Tongue (tissue), 3 donors: ENCODE measurements at places on chromosomes 7 and 10.

DNA sequence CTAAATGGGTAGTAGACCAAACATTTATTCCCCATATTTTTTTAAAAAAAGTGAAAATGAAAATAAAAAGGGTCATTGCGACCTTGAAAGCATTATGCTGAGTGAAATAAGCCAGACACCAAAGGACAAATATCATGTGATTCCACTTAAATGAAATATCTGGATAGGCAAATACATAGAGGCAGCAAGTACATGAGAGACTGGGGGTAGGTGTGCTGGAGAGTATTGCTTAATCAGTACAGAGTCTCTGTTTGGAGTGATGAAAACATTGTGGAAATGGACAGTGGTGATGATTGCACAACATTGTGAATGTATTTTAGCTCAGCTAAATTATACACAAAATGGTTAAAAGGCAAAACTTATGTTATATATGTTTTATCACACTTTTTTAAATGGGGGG, 169.4 kb downstream of the AKR1D1 start:
- no peak for DNase-seq

DNA sequence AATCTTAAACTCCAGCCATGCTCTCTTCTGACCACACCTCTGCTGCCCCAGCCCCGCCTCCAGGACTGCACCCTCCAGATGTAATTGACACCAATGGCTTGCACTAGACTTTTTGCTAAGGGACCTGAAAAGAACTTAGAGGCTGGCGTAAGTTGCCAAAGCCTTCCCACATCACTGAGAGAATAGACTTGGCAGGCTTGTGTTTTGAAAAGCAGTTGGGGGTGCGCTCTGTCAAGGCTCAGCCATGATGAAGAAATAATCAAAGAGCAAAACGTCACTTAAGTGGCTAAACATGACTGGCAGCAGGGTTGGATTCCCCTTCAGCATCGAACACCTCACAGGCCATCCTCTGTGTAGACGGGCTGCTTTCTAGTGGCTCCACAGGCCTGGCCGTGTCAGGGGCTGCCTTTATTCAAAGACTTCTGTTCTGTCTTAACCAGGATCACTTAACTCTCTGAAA, 195.2 kb upstream of the C7orf33 start:
- DNase-seq = peak; percentile 13

- DNase-seq = peak; percentile 24
Measured at GRCh38 chr7:78720066-78720465, 733.4 kb downstream of the MAGI2 start.

GRCh38 chr10:133087045-133087678, 562 bp upstream of the ADGRA1 start:
- no peak for DNase-seq

DNA sequence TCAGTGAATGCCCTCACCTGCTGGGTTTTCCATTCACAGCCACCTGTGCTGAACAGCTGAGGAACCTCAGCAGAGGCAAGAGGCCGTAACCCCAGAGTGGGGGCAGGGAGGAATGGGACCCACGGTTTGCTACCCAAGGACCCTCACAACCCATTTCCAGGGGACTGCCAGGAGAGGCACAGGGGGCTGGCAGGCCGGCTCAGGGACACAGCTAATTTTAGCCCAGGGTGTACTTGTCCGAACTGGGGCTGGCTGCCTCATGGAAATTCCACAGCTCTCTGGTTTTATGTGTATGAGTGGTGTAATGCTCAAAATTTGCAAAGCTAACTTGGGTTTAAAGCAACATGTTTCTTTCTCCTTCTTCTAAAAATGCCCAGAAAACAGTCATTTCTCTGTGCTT, 42.2 kb downstream of the MINDY4 start:
- DNase-seq = peak; percentile 28

DNA sequence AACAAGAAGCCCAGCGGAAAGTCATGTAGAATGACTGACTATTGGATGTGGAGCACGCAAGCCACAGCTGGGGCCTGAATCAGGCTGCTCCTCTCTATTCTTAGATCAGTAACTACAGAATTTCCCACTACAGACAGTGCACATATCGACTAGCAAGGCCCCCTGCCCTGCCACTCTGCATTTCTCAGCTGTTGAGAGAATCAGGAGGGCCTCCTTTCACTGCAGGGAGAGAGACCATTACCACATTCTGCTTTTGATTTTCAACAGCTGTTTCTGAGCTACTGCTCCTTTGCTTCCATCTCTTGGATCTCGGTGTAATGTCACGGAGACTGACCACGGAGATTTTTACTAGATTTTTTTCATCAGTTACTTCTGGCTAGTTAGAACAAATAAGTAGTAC, 73.8 kb downstream of the PON1 start:
- DNase-seq = peak; percentile 79

GRCh38 chr7:381211-382042, 91.5 kb downstream of the FOXL3 start:
- no peak for DNase-seq

- DNase-seq = no peak
Measured at GRCh38 chr10:78341953-78342614, 308.4 kb downstream of the RPS24 start.

DNA sequence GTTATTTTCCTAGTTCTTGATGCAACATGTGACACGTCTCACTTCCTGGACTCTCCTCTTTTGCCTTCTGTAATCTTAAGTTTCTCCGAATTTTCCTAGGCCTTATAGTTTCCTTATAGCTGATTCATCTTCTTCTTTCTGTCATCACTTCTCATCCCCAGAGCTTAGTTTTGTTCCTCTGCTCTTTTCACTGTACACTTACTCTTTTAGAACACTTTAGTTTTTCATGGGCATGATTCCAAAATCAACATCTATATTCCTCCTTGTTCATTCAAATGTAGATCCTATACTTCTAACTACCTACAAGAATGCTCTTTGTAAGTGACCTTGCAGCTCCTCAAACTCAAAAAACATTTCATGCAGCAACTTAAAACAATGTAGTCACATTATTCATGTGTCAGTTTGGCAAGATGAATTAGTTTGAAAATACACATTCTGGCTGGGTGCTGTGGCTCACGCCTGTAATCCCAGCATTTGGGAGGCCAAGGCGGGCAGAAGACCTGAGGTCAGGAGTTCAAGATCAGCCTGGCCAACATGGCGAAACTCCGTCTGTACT, 13.1 kb upstream of the SLC26A3 start:
- DNase-seq = peak; percentile 64

GRCh38 chr7:19713676-19714075, 4.8 kb upstream of the POLR1F start:
- DNase-seq = peak; percentile 71

GRCh38 chr10:3408603-3409365, 236.2 kb upstream of the PITRM1 start:
- no peak for DNase-seq

DNA sequence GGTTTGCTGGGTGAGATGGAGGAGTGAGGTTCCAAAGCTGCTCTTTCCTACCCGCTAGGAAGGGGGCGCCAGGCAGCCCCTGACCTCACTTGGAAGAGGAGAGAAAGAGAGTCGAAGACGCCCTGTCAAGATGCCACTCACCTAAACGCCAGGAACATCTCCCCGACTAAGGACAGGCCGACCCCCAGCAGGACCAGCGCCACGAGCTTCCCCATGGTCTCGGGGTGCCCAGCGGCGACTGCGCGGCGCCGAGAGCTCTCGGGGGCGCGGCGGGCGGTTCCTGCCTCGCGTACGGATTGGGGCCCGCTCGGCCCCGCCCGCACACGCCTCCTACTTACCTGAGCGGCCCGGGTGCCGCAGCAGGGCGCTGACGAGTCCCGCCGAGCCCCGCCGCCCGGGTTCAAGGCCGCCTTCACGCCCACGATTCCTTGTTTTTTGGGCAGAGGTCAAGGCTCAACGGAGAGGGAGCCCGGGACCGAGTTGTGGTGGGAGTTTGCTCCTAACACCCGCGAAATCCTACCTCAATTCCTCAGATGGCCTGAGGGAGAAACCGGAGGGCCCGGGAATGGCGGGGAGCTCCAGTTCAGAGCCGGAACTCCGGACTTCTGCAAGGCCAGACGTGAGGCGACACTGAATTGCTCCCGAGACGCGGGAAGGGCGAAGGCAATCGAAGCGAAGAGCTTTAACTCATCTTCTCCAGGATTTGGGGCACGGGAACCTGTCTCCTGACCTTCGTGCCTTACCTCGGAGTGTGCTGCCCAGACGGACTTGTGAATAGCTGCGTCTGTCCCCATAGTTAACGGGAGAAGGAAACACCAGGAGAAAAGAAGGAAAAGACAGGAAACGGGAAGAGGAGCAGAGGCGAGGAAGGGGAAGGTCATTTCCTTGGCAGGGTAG, at the start of gene PON3:
TSS of gene PON3 (minus strand) at position 240 of the 897 bp plus-strand sequence. CDS start at position 215, 25 bp downstream.
- DNase-seq = peak; percentile 21

- DNase-seq = peak; percentile 85
Measured at GRCh38 chr7:1028775-1029636, 15.3 kb upstream of the GPR146 start.

GRCh38 chr7:145168427-145168826, 332.6 kb upstream of the TPK1 start:
- DNase-seq = no peak

- DNase-seq = no peak
Measured at GRCh38 chr10:92790440-92790839, 57.9 kb upstream of the EXOC6 start.

GRCh38 chr10:127319271-127319670, 122.9 kb upstream of the INSYN2A start:
- DNase-seq = no peak

DNA sequence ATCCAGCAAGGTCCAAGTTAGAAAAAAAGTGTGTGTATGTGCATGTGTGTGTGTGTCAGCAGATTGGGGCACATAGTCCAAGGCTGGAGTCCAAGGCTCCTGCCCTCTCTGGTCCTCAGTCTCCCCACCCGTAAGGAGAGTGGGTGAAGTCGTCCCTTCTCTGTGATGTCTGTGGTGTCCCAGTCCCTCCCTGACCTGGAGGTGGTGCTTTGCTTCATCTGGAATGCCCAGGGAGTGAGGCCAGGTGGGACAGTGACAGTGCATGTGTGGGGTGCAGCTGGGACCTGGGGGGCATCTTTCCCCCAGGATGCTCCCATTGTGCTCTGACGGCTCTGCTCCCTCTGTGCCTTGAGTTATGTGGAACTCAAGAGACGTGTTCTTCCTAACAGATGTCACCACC, 18.0 kb downstream of the AQP1 start:
- no peak for DNase-seq

- DNase-seq = no peak
Measured at GRCh38 chr7:150746921-150747320, 9.7 kb downstream of the GIMAP5 start.

DNA sequence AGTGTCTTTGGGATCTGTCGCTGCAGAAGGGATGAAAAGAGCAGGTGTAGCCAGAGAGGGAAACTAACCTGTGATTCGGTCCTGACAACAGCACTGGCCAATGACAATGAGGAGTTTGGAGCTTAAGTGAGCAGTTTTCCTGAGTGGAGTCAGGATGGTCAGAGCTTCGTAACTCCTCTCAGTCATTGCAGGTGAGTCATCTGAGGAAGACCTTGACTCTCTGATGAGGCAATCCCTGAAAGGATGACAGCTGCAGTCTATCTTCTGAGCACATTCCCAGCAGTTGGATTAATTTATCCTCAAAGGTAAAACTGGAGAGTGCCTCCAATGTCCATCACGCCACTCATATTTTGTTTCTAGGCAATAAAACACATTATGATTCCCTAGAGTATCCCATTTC, 401.9 kb downstream of the POM121L12 start:
- DNase-seq = peak; percentile 15

GRCh38 chr7:22726907-22727713, at the start of gene IL6:
TSS of gene IL6 (plus strand) at chr7:22727200. CDS start at chr7:22727263, 63 bp downstream.
- DNase-seq = peak; percentile 94

- DNase-seq = peak; percentile 94
Measured at GRCh38 chr10:97714401-97715258, 1.1 kb downstream of the MARVELD1 start.

- DNase-seq = no peak
Measured at GRCh38 chr7:11478426-11478825, 353.6 kb downstream of the THSD7A start.

- DNase-seq = no peak
Measured at GRCh38 chr7:100714725-100715124, 5.5 kb upstream of the EPO start.

DNA sequence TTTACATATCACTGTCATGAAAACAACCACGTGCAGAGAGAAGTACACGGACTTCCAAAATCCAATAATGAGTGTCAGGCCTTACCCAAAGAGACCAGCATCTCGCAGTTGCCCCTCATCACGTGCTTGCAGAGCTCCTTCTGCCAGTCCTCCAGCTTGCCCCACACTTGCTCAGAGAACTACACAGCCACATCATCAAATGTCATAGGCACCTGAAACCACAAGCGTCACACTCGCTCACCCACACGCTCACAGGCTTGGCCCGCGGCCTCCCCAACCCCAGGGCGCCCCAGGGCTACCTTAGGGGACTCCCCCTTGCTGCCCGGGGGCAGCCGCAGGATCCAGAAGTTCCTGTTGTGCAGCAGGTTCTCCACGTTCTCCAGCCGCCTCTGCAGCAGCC, 123.4 kb upstream of the ZNF746 start:
- DNase-seq = no peak

GRCh38 chr7:35596061-35596460, 98.9 kb downstream of the HERPUD2 start:
- DNase-seq = peak; percentile 4

DNA sequence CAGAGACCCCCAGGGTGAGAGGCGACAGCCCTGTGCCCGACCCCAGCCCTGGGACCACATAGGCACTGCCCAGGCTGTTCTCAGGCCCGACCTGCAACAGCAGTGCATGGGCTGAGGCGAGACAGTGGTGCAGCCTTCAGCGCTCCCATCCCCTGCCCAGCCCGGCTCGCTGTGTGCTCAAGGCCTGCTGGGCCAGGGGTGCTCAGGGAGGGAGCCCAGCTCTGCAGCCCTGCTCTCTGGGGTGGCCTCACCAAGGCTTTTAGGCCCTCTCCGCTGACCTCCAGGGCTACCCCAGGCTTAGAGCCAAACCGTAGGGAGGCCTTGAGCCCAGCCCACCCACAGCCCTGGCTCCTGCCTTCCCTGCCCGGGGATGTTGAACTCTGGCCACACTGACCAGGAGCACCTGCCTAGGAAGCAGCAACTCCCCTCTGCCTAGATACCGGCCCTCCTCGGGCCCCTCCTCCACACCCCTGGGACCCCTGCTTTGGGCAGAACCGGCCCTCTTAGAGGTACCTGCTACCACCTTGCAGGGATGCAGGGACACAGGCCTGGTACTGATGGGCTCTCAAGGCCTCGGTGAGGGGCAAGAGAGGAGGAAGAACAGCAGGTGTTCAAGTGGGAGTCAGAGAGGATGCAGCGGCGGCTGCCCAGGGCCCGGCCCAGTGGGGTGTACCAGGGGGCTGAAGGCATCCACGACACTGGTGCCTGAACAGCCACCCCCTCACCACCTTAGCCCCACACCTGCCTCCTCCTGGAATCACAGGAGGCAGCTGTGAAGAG, 231.5 kb downstream of the ELFN1 start:
- no peak for DNase-seq

GRCh38 chr7:8175929-8176369, 86.0 kb downstream of the ICA1 start:
- DNase-seq = no peak

DNA sequence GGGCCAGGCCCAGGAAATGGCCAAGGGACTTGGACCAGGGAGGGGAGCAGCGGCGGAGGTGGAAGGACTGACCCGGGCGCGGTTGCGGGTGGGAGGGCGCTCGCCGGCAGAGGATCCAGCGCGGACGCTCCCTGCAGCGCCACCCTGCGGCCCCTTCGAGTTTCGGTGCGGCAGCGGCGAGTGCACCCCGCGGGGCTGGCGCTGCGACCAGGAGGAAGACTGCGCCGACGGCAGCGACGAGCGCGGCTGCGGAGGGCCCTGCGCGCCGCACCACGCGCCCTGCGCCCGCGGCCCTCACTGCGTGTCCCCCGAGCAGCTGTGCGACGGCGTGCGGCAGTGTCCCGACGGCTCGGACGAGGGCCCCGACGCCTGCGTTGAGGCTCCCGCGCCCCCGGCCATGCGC, 16.8 kb upstream of the ZNF467 start:
- DNase-seq = peak; percentile 40
